ENCODE measurements at places on chromosomes 5 and 9. TPM values are rescaled to one million over a fixed set of nuclear protein-coding genes. Genes with fewer than 3 reads are reported as not detected.

The RIGI gene
- 37.1 TPM for total RNA-seq

The AK8 gene
- total RNA-seq = not detected

The LIFR gene
- 37.4 TPM for total RNA-seq

The C9orf152 gene
- total RNA-seq = not detected

The FBP2 gene
- total RNA-seq = not detected

The IFNB1 gene
- total RNA-seq = not detected

The WNT8A gene
- total RNA-seq = not detected

The BHMT gene
- total RNA-seq = not detected

The SPINK13 gene
- total RNA-seq = not detected

The TNPO1 gene
- 576 TPM for total RNA-seq

The PJA2 gene
- 74.8 TPM for total RNA-seq

The LMNB1 gene
- 82.9 TPM for total RNA-seq

The XPA gene
- 13.1 TPM for total RNA-seq

The LCN15 gene
- not detected for total RNA-seq

The GFRA3 gene
- not detected for total RNA-seq

The OTULINL gene
- 0.14 TPM for total RNA-seq

The FKBP15 gene
- total RNA-seq = 23.2 TPM

The RCL1 gene
- 20.8 TPM for total RNA-seq

The CTXN3 gene
- total RNA-seq = not detected

The CNTNAP3 gene
- total RNA-seq = 98.1 TPM

The VCAN gene
- 1.4 TPM for total RNA-seq

The SCGB3A2 gene
- total RNA-seq = not detected

The CXCL14 gene
- total RNA-seq = not detected

The SLC6A7 gene
- total RNA-seq = not detected

The FBN2 gene
- total RNA-seq = 73.7 TPM

The PRSS3 gene
- 30.8 TPM for total RNA-seq

The RNF208 gene
- 0.07 TPM for total RNA-seq

The TMC1 gene
- total RNA-seq = 0.99 TPM

The HAVCR1 gene
- not detected for total RNA-seq

The FOXD4 gene
- 0.13 TPM for total RNA-seq

The KLF9 gene
- 50.6 TPM for total RNA-seq

The NIM1K gene
- total RNA-seq = 0.07 TPM

The NIPAL4 gene
- total RNA-seq = not detected

The PCDHA9 gene
- total RNA-seq = not detected

The INVS gene
- 19.5 TPM for total RNA-seq

The MEGF9 gene
- 27.4 TPM for total RNA-seq

The KCNMB1 gene
- 0.35 TPM for total RNA-seq

The THBS4 gene
- not detected for total RNA-seq

The CER1 gene
- not detected for total RNA-seq

The ARHGAP26 gene
- total RNA-seq = 6.8 TPM

The MYMK gene
- not detected for total RNA-seq

The IFNK gene
- not detected for total RNA-seq

The TXNDC8 gene
- not detected for total RNA-seq

The DBH gene
- not detected for total RNA-seq

The OR1J2 gene
- total RNA-seq = not detected

The NDST1 gene
- 29.9 TPM for total RNA-seq
